ENCODE measurements at places on chromosomes 6 and 20. TPM values are rescaled to one million over a fixed set of nuclear protein-coding genes. Genes with fewer than 3 reads are reported as not detected.

The ARMH2 gene
- 4.5 TPM for total RNA-seq

The KCNK17 gene
- not detected for total RNA-seq

The MRPL2 gene
- total RNA-seq: 58.1 TPM

- H3K36me3 ChIP-seq: no peaks in the 10 kb centered on the region
- peaks cover 2% of the 10 kb centered on the region for H3K4me1 ChIP-seq
- peaks cover 27% of the 10 kb centered on the region for H3K27me3 ChIP-seq
- no peak overlapping the region for H3K4me3 ChIP-seq
Measured at GRCh38 chr6:148577687-148578488, 168.9 kb upstream of the UST start.

DNA sequence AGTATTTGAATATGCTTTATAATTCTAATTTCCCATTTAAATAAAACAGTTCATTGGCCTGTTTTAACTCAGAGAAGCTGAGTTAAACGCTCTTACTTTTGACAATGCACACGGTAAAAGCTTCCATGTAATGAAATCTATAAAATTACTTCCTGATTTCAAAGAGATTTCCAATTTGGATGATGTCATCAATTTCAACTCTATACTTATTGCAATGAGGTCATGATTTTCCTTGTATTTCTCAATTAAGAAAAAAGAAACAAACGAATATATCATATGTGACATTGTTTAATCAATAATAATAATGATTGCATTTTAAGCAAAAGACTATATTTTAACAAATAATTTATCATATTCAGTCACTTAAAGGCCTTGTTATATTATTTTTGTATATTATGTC is 926.1 kb upstream of the MANEA start:
- no peak overlapping the region for H3K27ac ChIP-seq
- no peaks in the 10 kb centered on the region for H3K27me3 ChIP-seq
- H3K4me3 ChIP-seq: no peak overlapping the region
- DNase-seq: no peak

DNA sequence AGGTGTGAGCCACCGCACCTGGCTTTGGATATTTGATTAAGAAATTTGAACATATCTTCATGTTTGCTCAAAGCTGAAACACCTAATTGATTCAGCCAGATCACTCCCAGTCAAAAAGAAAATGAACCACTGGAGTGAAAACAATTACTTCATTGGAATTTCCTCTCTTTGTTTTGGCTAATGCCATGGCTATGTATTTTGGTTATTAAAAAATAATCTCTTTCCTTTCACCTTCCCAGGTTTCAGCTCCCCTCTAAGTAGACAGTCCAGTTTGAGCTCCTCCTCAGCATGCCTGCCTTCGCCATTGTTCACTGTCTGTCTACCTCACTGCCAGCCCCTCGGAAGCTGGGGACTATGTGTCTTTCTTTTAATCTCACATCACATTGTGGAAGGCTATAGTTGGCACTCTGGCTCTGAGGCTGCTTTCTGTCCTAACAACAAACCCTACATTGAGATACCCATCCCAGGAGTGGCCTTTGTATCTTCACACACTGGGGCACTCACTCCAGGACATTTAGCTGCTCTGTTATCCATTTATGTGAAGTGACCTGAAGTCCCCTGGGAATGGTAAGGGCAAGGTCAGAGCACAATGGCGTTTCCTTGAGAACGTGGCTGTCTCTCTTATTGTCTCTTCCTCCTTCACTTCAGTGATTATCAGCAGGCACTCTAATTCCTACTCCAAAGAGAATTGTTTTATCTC is 764.0 kb upstream of the CITED2 start:
- no peak for DNase-seq
- H3K27me3 ChIP-seq: no peaks in the 10 kb centered on the region
- no peaks in the 10 kb centered on the region for H3K4me1 ChIP-seq
- no peaks in the 10 kb centered on the region for H3K36me3 ChIP-seq
- H3K27ac ChIP-seq: no peak overlapping the region

- no peaks in the 10 kb centered on the region for H3K27me3 ChIP-seq
- no peak overlapping the region for H3K4me3 ChIP-seq
- no peak for DNase-seq
- H3K36me3 ChIP-seq: no peaks in the 10 kb centered on the region
- H3K4me1 ChIP-seq: no peaks in the 10 kb centered on the region
Measured at GRCh38 chr6:76774781-76775384, 688.4 kb downstream of the HTR1B start.

DNA sequence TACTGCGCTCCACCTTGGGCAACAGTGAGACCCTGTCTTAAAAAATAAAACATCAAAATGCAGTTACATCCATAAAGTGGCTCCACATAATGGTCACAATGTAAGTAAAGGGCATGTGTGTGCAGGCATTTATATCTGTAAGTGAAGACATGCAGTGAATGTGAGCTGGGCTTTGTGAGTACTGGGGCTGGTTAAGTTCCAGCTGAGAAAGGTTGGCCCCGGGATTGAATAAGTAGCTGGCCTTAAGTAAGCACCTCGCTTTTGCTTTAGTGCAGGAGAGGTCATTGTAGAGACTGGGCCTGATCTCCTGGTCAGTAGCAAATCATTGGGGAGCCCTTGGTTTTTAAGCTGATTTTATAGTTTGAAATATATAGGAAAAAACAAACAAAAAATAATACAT is 8.0 kb downstream of the QKI start:
- no peaks in the 10 kb centered on the region for H3K27me3 ChIP-seq
- no peaks in the 10 kb centered on the region for H3K36me3 ChIP-seq
- H3K4me1 ChIP-seq: peaks cover 31% of the 10 kb centered on the region
- no peak overlapping the region for H3K4me3 ChIP-seq

GRCh38 chr6:24205020-24205492 is 79.0 kb downstream of the NRSN1 start:
- no peak overlapping the region for H3K4me3 ChIP-seq
- H3K27ac ChIP-seq: no peak overlapping the region
- no peaks in the 10 kb centered on the region for H3K4me1 ChIP-seq

- no peak for DNase-seq
- no peak overlapping the region for H3K27ac ChIP-seq
- H3K27me3 ChIP-seq: peaks cover 21% of the 10 kb centered on the region
- H3K4me1 ChIP-seq: peaks cover 6% of the 10 kb centered on the region
Measured at GRCh38 chr6:4645713-4646360, 130.4 kb upstream of the CDYL start.
